ENCODE measurements at places on chromosomes 11 and 22.

GRCh38 chr11:81749245-81749644 lies 984.4 kb downstream of the FAM181B start:
- no peaks in the 10 kb centered on the region for H3K4me1 ChIP-seq
- H3K4me3 ChIP-seq, result no peak overlapping the region
- DNase-seq, result no peak
- H3K27me3 ChIP-seq, result peaks cover 2% of the 10 kb centered on the region

DNA sequence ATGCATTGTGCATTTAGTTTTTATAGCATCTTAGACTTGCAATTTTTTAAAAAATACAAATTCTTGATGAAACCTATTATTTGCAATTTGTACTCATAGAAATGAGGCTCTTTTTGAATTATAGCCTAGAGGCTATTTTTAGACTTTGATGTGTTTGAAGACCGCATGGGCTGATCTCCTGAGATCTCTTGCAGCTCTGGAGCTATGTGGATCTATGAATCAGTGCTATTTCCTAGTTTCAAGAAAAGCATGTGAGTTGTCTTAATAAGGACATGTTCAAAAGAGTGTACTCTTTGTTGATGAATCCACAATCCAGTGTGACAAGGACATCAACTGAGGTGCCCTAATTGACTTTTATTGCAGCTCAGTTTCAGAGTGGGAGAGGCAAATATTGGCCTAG lies 620.5 kb downstream of the ETS1 start:
- H3K27ac ChIP-seq, result no peak overlapping the region
- no peak overlapping the region for H3K4me3 ChIP-seq
- H3K36me3 ChIP-seq, result no peaks in the 10 kb centered on the region
- H3K4me1 ChIP-seq, result no peaks in the 10 kb centered on the region

DNA sequence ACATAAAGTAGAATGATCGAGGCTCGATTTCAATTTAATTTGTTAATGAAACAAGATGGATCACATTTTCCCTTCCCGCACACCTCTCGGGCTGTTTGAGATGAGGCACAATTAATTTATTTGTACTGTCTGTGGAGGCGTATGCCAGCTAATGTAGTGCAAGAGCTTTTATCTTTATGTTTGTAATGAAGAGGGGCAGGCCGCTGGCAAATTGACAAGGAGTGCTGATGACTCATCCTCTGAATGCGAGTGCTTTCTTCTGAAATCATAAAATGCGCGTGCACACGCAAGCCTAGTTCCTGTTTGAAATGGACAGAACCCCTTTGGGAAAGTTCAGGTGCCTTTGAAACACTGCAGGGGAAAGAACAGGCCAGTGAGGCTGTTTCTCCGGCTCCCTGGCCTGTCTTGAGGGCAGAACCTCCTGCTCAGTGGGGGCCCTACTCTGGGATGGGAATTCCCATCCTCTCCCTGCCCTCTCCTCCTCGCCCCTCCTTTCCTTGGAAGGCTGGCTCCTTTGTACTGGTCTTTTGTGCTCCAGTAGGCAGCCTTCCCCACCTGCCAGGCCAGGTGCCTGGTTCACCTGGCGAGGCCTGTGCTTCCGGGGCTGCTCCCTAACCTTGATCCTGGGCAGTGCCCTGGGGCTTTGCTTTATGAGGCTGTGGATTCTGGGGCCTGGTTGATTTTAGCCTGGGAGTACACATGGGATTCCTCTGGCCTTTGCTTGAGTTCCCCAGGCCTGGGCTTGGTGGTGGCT lies 50.3 kb downstream of the TEAD1 start:
- H3K27ac ChIP-seq, result peak overlapping the region; percentile 97
- H3K4me1 ChIP-seq, result peaks cover 91% of the 10 kb centered on the region
- H3K27me3 ChIP-seq, result no peaks in the 10 kb centered on the region
- DNase-seq, result no peak
- peaks cover 6% of the 10 kb centered on the region for H3K36me3 ChIP-seq
- H3K4me3 ChIP-seq, result peak overlapping the region; percentile 50

DNA sequence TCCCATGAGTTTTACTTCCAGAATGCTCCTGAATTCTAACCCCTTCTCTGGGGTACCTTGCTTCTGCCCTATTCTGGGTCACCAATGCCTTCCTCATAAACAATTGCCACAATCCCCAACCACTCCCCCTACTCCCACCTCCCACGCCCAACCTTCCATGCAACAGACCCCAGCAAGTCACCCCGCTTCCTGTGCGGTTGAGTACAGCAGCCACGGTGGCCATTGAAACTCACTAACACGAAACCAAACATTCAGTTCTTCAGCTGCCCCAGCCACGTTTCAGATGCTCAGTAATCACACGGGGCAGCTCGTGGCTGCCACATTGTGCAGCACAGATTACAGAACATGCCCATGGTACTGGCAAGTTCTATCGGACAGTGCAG lies 3.7 kb upstream of the BCR start:
- peaks cover 19% of the 10 kb centered on the region for H3K36me3 ChIP-seq
- H3K27ac ChIP-seq, result no peak overlapping the region
- no peak for DNase-seq
- H3K27me3 ChIP-seq, result peaks cover 6% of the 10 kb centered on the region
- H3K4me3 ChIP-seq, result peak overlapping the region; percentile 7

DNA sequence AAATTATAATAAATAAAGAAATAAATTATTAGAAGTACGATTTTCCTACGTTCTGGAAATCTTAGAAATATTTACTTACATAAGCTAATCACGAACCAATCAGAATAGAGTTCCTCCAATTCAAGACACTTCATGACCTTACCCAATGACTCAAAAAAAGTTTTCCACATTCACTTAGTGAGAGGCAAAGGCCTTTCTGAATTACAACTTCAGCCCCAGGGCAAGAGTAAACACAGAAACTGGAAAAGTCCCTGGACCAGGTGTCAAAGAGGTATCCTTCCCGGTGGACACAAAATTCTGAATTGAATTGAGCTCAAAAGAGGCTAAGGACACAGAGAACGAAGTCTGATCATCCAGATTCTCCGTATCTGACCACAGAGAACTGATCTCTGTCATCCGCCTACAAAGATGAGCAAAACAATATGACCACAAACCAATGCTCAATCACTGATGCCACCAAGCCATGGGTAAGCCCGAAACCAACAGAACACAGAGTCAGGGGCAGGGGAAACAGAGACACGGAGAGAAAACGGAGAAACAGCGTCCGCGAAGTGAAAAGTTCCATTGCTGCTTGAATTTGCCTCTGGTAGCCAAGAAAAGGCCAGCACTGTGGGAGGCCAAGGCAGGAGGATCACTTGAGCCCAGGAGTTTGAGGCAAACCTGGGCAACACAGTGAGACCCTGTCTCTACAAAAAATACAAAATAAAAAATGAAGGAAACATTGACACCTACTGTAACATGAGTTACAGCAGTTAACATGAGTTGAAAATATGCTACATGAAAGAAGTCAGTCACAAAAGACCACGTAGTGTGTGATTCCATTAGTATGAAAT lies 6.8 kb downstream of the BID start:
- H3K27me3 ChIP-seq, result no peaks in the 10 kb centered on the region
- no peak overlapping the region for H3K4me3 ChIP-seq
- peaks cover 5% of the 10 kb centered on the region for H3K4me1 ChIP-seq
- no peak for DNase-seq
- no peak overlapping the region for H3K27ac ChIP-seq

GRCh38 chr22:35310556-35311550 lies 11.2 kb downstream of the TOM1 start:
- H3K36me3 ChIP-seq, result no peaks in the 10 kb centered on the region
- no peak overlapping the region for H3K4me3 ChIP-seq
- H3K27ac ChIP-seq, result peak overlapping the region; percentile 53
- H3K4me1 ChIP-seq, result peaks cover 34% of the 10 kb centered on the region

DNA sequence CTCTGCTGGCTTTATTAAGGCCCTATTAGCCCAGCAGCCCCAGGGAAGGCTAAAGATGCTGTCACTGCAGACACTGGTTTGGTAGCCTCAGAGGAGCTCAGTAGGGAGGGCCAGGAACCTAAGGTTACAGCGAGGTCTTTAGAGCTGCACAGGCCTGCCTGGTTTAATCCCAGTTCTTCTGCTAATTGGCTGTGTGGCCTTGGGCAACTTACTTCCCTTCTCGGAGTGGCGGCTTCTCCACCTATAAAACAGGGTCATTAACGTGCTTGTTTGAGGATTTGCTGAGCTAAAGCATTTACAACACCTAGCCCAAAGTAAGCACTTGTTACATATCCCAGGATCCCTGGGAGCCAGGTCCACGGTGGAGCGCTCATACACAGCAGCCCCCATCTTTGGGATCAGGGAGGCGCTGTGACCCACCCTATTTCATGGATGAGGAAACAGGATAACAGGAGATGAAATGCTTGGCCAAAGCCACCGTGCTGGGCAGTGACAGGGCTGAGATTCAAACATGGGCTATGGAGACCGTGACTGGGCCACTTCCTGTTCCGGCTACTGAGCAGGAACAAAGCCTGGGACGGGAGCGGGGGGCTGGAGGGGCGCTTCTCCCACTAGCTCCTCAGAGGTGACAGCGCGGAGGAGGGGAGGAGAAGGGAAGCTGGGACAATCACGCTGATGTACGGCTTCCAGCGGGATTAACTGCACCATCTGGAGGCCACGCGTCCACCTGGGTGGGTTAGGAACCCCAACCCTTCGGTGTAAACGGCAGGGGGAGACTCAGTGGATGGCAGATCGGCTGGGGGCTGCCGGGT lies 61.5 kb downstream of the IGLL1 start:
- H3K27me3 ChIP-seq, result no peaks in the 10 kb centered on the region
- peak overlapping the region; percentile 45 for H3K4me3 ChIP-seq
- peaks cover 54% of the 10 kb centered on the region for H3K4me1 ChIP-seq

DNA sequence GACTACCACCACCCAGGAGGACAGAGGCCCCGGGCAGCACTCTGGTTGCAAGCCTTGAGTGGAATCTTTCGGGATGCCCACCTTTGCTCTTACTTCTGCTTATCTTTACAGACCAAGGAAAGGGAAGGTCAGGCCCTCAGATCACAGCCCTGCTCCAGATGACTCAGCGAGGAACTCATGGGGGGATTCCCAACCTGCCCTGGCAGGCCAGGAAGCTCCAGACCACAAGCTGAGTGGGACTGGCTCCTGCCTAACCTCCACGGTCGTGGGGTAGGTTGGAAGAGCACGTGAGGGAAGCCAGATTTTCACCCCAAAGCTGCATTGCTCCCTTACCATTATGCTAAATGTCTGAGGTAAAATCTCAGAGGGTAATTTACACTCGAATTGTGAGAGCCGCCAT lies 11.8 kb downstream of the TBC1D10A start:
- H3K4me1 ChIP-seq, result peaks cover 14% of the 10 kb centered on the region
- no peaks in the 10 kb centered on the region for H3K27me3 ChIP-seq
- no peaks in the 10 kb centered on the region for H3K36me3 ChIP-seq
- no peak overlapping the region for H3K4me3 ChIP-seq
- no peak overlapping the region for H3K27ac ChIP-seq

- no peaks in the 10 kb centered on the region for H3K36me3 ChIP-seq
- no peak overlapping the region for H3K4me3 ChIP-seq
- no peak for DNase-seq
- H3K27me3 ChIP-seq, result no peaks in the 10 kb centered on the region
- no peaks in the 10 kb centered on the region for H3K4me1 ChIP-seq
Observed at GRCh38 chr11:104700609-104701008, 197.7 kb downstream of the CASP12 start.

GRCh38 chr22:43750751-43751150 lies 61.4 kb downstream of the EFCAB6 start:
- H3K4me1 ChIP-seq, result no peaks in the 10 kb centered on the region
- no peak for DNase-seq
- no peaks in the 10 kb centered on the region for H3K36me3 ChIP-seq
- H3K27me3 ChIP-seq, result peaks cover 10% of the 10 kb centered on the region

GRCh38 chr11:73325036-73325981 lies 17.2 kb downstream of the ARHGEF17 start:
- H3K27me3 ChIP-seq, result no peaks in the 10 kb centered on the region
- H3K36me3 ChIP-seq, result no peaks in the 10 kb centered on the region
- peaks cover 81% of the 10 kb centered on the region for H3K4me1 ChIP-seq
- no peak for DNase-seq

DNA sequence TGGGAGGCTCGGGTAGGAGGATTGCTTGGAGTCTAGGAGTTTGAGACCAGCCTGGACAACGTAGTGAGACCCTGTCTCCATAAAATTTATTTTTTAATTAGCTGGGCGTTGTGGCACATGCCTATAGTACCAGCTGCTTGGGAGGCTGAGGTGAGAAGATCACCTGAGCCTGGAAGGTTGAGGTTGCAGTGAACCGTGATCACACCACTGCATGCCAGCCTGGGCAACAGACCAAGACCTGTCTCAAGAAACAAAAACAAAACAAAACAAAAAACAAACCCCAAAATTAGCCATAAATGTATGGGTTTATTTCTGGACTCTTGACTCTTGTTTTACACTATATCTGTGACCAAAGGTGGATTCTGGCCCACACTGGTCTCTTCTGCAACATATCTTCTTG lies 41.6 kb downstream of the EIF3F start:
- H3K27me3 ChIP-seq, result peaks cover 43% of the 10 kb centered on the region
- H3K4me3 ChIP-seq, result no peak overlapping the region
- DNase-seq, result no peak
- no peaks in the 10 kb centered on the region for H3K36me3 ChIP-seq

DNA sequence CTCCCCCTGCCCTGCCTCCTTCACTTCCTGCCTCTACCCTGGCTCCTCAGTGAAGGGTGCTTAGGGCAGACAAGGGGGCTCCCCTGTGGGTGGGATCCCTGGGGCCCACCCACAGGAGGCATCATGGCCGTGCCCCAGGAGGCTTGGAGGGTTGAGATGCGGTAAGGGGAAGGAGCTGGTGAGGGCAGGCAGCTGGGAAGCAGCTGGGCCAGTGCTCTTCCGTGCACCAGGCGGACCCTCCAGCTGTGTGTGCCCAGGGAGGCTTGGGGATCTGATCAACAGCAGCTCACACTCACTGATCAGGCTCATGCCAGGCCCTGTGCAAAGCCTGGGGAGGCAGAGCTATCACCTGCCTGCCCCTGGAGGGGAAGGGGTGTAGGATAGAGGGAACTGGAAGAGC lies 59.3 kb upstream of the TTLL12 start:
- no peak overlapping the region for H3K27ac ChIP-seq
- peaks cover 2% of the 10 kb centered on the region for H3K27me3 ChIP-seq
- peaks cover 4% of the 10 kb centered on the region for H3K4me1 ChIP-seq
- no peak overlapping the region for H3K4me3 ChIP-seq

GRCh38 chr11:15912825-15913224 lies 443.5 kb downstream of the SOX6 start:
- no peak for DNase-seq
- peaks cover 6% of the 10 kb centered on the region for H3K4me1 ChIP-seq
- peak overlapping the region; percentile 58 for H3K27ac ChIP-seq
- no peak overlapping the region for H3K4me3 ChIP-seq

GRCh38 chr11:118641397-118642019 lies 34.1 kb downstream of the PHLDB1 start:
- H3K4me3 ChIP-seq, result no peak overlapping the region
- no peak for DNase-seq
- H3K36me3 ChIP-seq, result peaks cover 12% of the 10 kb centered on the region

DNA sequence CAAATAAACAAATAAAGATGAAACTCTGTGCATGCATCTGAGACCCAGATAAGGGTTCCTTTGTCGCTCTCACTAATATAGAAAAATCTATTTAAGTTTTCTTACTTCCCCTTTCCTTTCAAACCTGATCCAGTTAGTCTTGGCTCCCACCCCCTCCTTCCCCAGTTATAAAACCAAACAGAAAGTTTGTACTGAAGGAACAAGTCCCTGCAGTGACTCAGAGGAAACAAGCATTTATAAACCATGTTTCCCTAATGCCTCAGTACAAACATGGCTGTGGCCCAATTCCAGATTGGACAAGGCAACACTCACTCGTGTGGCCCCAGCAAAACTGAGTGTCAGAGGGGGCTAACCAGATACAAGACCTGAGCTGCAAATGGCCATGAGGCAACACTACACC lies 65.5 kb upstream of the ARHGAP20 start:
- no peaks in the 10 kb centered on the region for H3K4me1 ChIP-seq
- no peak for DNase-seq
- no peak overlapping the region for H3K27ac ChIP-seq

GRCh38 chr11:79071190-79071589 lies 369.6 kb downstream of the TENM4 start:
- no peaks in the 10 kb centered on the region for H3K36me3 ChIP-seq
- peaks cover 16% of the 10 kb centered on the region for H3K4me1 ChIP-seq
- DNase-seq, result no peak
- H3K4me3 ChIP-seq, result no peak overlapping the region
- no peak overlapping the region for H3K27ac ChIP-seq
- H3K27me3 ChIP-seq, result no peaks in the 10 kb centered on the region
